ENCODE measurements at places on chromosomes 4 and X.

GRCh38 chrX:102063445-102064074 lies 61.9 kb upstream of the TCEAL2 start:
- DNase-seq, result no peak

DNA sequence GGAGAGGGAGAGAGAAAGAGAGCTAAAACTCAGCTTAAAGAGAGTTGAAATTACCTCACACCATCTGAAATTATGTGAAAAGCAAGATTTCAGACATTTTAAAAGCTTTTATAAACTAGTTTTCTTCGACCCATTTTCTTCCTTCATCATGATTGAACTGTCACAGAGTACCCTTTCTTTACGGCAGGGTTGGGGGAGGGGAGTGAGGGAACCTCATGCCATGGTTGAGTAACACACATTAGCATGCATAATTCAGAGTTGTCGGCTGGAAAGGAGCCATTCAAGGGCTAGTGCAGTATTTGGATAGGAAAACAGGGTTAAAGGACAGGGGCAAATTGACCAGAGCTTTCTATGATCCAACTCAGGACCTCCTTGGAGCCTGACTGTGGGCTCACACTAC lies 46.2 kb downstream of the PCDH19 start:
- no peak for DNase-seq

GRCh38 chrX:128543114-128543513 lies 490.9 kb upstream of the ACTRT1 start:
- DNase-seq, result no peak

DNA sequence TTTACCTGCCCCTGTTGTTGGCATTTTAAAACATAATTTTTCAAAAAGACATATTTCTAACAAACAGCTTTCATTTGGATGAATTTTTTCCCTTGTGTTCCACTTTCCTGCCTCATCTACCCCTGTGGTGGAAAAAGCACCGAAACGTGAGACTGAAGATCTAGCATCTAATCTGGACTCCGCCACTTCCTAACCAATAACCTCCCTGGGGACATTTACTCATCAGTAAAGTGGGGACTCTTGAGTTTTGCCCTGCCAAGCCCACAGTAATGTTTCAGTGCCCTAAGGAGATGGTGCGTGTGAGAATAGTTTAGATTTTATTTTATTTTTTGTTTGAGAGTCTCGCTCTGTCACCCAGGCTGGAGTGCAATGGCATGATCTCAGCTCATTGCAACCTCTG lies 56.7 kb downstream of the ADGRG2 start:
- DNase-seq, result no peak

DNA sequence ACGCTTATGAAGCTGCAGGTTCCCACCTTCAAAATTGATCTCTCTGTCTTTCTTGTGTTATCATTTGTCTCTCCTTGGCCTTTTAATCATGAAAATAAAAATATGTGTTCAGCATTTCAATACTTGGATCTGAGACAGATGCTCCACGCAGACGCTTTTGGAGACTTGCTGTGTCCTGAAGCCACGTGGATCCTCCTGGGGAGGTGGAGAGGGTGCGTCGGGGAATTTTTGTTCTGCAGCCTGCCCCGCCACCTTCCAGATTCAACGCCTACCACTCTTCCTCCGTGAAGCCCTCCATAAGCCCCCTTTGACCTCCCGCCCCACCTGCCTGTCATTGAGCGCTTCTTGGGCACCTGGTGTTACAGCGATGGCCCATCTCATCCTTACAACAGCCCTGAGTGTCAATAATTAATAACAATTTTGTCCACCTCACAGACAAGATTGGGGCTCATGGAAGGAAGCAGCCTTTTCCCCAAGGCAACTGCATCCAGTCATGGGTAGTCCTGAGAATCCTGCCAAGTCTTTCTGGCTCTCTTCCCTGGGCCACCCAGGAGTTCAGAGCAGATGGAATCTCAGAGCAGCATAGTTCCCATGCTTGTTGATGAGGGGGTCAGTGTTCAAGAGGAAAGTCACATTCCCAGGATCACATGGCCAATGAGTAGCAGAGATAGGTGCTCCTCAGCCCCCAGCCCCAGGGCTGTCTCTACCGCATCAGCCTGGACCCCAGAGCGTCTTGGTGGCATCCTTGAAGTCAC lies 172.6 kb upstream of the PSAPL1 start:
- DNase-seq, result no peak

GRCh38 chr4:118206627-118207026 lies 146.2 kb downstream of the PRSS12 start:
- no peak for DNase-seq

DNA sequence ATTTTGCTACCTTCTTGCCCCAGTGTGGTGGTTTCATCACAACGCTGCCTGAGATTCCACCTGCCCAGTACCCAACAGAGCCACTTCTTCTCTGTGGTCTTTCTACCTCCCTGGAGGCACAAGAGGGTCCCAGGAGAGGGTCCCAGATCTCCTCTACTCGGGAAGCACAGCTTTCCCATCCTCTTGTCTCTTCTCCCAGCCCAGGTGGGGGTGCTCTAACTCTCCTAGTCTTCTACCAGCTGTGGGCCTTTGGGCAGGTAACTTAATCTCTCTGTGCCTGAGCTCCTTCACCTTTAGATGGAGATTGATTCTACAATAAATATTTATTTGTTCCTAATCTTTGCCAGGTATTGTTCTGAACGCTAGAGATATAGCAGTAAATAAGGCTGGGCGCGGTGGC lies 1.8 kb upstream of the HPGDS start:
- no peak for DNase-seq

- no peak for DNase-seq
Measured at GRCh38 chrX:150332023-150332422, 31.1 kb upstream of the MAMLD1 start.

GRCh38 chr4:110216129-110216528 lies 17.7 kb upstream of the ELOVL6 start:
- DNase-seq, result no peak

- DNase-seq, result no peak
Measured at GRCh38 chr4:148883435-148883834, 441.2 kb upstream of the NR3C2 start.

DNA sequence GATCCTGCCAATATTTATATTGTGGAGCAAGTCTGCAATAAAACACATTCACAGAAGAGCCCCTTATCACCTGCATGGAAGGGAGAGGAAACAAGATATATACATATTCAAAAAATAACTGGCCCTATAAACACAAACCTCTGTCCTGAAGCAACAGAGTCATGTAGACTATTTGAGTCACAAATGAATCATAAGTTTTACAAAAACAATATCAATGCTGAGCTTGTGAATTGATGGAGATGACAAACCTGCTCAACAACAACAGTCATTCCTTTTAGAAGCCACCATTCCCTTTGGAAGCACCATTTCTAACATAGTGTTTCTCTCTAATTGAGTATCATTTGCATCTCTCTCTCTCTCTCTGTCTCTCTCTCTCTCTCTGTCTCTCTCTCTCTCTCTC lies 313.9 kb downstream of the MID1IP1 start:
- DNase-seq, result no peak

GRCh38 chr4:118772081-118772766 lies 63.7 kb downstream of the SEC24D start:
- DNase-seq, result no peak

DNA sequence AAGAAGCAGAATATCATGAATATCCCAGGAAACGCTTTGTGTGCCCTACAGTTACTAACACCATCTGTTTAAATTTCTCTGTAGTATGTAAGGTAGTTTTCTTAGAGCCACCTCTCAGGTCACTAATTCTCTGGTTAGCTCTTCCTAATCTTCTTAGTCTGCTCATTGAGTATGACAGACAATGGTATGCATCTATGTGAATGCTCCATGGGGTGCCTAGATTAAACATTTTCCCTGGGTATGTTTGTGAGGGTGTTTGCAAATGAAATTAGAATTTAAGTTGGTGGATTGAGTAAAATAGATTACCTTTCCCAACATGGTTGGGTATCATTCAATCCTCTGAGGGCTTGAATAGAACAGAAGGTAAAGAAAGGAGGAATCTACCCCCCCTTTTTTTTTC lies 233.0 kb downstream of the PCDH18 start:
- no peak for DNase-seq

GRCh38 chr4:4694296-4694772 lies 152.5 kb upstream of the STX18 start:
- DNase-seq, result no peak

- DNase-seq, result no peak
Measured at GRCh38 chrX:50762578-50762977, 51.4 kb downstream of the SHROOM4 start.

DNA sequence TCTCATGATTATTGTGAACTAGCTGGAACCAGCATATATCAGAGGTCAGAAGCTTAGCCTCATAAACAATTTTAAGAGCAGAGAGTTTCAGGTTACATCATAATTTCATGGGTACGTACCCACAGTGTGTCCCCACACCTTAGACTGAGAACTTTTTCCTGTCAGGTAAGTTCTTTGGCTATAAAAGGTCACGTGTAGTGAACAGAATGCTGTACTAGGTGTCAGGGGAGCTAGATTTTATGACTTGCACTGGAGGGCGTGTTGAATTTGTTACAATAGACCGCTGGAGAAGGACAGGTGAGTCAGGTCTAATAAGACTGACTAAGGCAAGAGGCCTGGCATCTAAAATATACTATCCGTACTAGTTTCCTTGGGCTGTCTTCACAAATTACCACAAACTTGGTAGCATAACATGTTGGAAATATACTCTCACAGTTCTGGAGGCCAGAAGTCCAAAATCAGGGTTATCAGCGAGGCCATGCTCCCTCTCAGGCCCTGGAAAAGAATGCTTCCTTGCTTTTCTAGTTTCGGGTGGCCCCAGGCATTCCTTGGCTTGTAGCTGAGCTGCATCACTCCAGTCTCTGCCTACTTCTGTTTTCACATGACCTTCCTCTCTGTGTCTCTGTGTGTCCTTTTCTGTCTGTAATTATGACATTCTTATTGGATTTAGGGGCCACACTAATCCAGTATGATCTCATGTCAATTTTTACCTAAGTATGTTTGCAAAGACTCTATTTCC lies 512.0 kb upstream of the NR3C2 start:
- DNase-seq, result no peak

GRCh38 chr4:26217961-26218676 lies 102.7 kb upstream of the RBPJ start:
- no peak for DNase-seq

- DNase-seq, result no peak
Measured at GRCh38 chrX:13398839-13399238, 79.0 kb upstream of the ATXN3L start.

DNA sequence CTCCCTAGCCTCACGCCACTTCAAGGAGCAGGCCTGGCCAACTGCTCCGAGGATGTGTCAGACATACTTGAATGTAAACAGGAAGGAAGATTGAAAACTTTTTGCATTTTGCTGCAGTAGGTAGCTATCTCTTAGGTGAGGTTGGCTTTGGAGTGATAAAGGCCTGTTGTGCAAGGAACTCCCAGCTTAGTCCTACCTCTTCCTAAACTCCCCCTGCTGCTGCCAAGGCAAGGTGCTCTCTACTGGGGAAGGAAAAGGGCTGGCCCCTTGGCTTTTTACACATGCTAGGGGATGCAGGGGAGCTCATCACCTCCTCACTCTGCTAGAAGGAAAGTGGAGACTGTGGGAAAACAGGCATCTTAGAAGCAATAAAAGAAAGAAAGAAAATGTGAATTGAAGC lies 10.7 kb upstream of the BRS3 start:
- DNase-seq, result no peak

DNA sequence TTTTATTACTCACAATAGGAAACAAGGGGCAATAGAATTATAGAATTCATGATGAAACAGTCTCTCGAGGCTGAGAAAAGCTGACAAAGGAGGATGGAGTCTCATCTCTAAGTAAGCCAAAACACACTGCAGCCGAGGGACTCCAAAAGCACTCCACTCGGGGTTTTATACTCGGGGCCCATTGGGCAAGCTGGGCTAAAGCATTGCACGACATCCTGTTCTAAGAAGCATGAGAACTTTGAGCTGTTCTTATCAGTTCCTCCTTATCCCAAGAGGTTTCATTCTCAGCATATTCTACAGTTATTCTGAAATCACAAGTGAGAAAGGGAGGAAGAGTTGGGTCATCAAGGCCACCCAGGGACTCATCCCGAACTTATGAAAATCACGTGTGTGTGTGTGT lies 1475.5 kb downstream of the PCDH18 start:
- DNase-seq, result no peak

- DNase-seq, result no peak
Measured at GRCh38 chr4:19051831-19052230, 1030.3 kb upstream of the LCORL start.

- DNase-seq, result no peak
Measured at GRCh38 chrX:37717708-37718107, 32.1 kb downstream of the XK start.

DNA sequence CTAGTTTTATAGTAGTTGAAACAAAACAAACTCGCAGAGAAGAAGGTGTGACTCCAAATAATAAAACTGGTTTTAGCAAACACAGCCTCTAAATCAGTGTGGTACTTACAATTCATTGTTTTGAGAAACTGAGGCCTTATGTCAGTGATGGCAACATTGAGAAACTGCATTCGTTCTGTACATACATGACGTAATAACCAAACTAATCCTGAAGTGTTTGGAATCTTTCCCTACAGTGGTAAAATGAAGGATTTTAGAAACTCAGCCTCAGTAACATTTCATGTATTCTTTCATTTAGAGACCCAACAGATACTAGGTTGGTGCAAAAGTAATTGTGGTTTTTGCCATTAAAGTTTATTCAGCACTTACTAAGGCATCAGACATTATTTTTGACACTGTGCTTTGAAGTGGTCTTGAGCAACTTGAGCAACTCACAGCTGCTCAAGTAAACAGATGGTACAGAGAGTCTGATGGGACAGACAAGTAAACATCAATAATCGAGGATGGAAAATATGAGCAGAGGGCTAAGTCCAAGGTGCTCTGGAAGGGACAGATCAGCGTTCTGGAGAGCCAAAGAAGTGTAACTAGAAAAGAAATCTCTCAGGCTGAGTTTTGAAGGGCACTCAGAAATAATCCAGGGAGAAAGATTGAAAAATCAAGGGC lies 390.8 kb upstream of the BOD1L1 start:
- DNase-seq, result no peak

GRCh38 chr4:156934259-156934635 lies 37.4 kb downstream of the PDGFC start:
- no peak for DNase-seq

GRCh38 chr4:169103966-169104412 lies 93.9 kb upstream of the CBR4 start:
- DNase-seq, result no peak

- DNase-seq, result no peak
Measured at GRCh38 chr4:38223782-38224236, 263.6 kb downstream of the PTTG2 start.

DNA sequence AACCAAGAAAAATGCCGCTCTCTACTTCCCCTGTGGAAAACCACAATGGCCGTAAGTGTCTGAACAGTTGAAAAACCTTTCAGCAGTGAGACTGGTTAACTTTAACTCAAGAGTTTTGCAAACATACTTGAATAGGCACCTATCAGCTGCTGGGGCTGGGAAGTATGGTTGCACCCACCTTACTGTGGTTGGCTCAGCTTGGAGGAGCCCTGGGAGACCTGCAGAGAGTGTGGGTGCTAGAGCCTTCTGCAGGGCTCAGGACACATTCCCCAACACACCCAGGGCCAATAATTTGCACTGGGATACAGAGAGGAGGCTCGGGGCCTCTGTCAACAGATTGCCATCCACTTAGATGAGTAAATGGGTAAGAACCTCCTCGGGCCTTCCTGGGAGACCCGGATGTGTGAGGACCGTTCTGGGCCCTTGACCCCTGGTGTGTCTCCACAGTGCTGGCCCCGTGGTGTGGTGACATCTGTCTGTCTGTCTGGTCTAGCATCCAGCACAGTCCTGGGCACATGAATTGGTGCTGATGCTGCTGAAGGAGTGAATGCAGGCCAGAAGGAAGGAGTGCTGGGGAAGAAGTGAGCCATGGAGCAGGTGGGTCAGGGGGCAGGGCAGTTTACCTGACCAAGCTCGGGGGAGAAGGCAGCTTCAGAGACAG lies 46.5 kb downstream of the MAGEA1 start:
- DNase-seq, result no peak

Data from activated CD8-positive, alpha-beta memory T cell treated with anti-CD3 and anti-CD28 coated beads for 1 hour (primary cell).